ENCODE measurements at places on chromosomes 13 and 19.

- no peak for DNase-seq
Measured at GRCh38 chr19:29326351-29326750, 113.4 kb upstream of the UQCRFS1 start.

DNA sequence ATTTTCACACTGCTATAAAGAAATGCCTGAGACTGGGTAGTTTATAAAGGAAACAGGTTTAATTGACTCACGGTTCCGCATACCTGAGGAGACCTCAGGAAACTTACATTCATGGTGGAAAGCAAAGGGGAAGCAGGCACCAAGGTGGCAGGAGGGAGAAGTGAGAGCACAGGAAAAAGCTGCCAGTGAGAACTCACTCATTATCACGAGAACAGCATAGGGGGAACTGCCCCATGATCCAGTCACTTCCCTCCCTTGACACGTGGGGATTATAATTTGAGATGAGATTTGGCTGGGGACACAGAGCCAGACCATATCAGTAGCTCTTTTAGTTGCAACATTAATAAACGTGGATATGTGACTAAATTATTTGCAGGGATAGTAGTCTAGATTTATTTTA is 4.3 kb upstream of the KCTD4 start:
- no peak for DNase-seq

DNA sequence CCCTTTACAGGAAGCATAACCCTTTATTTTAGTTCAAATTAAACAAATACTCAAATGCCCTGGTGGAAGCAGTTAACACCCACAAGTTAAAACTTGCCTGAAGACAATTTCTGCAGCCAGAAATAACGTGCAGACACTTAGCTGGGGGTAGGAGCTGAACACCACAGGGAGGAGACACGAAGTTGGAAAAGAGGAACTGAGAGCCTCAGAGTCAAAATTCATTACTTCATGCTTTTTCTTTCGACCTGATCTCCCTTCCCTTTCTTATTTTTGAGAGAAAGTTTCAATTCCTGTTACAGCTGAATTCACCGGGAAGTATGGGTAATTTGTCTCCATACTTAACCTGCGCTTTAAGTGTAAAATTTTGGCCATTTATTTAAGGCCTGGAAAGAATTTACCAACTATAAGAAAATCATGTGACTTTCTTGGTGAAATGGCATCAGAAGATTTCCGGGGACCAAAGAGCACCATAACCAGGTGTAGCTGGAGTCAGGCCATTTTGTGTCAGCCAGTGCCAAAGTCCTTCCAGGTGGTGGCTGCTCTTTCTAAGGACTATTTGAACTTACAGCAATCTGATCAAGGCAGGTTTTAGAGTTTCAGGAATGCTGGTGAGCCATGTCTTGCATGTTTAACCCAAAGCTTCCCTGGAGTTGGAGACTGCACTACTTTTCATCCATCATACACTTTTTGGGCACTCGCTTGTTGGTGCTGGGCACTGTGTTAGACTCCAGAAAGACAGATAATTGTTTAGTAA is 46.5 kb upstream of the RCBTB2 start:
- no peak for DNase-seq

- DNase-seq: no peak
Measured at GRCh38 chr19:41928754-41929535, 696 bp upstream of the ERFL start.

- no peak for DNase-seq
Measured at GRCh38 chr19:49117677-49118564, 1.0 kb downstream of the C19orf73 start.

GRCh38 chr13:77036279-77036678 is 9.3 kb upstream of the FBXL3 start:
- no peak for DNase-seq

GRCh38 chr19:46371371-46371901 is 24.5 kb downstream of the PPP5C start:
- no peak for DNase-seq

DNA sequence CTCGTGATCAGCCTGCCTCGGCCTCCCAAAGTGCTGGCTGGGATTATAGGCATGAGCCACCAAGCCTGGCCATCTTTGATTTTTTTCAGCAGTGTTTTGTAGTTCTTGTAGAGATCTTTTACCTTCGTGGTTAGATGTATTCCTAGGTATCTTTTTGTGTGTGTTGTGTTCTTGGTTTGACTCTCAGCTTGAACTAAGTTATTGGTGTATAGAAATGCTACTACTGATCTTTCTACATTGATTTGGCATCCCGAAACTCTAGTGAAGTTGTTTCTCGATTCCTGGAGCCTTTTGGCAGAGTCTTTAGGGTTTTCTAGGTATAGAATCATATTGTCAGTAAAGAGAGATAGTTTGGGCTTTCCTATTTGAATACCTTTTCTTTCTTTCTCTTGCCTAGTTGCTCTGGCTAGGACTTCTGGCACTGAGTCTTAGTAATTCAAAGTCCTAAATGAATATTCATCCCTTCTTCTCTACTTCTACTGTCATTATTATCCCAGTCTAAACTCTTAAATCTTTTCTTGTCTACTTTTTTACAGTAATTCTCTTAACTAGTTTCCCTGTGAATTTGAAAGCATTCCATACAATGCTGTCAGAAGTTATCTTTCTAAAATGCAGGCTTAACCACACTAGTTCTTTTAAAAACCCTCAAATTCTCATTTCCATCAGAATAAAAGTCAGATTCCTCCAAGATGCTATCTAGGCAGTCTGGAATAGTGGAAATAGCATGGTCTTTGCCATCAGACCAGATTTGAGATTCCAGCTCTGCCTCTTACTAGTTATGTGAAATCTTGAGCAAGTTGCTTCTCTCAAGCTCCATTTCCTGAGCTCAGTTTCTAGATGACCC is 7.0 kb downstream of the GPR18 start:
- DNase-seq: peak; percentile 13

DNA sequence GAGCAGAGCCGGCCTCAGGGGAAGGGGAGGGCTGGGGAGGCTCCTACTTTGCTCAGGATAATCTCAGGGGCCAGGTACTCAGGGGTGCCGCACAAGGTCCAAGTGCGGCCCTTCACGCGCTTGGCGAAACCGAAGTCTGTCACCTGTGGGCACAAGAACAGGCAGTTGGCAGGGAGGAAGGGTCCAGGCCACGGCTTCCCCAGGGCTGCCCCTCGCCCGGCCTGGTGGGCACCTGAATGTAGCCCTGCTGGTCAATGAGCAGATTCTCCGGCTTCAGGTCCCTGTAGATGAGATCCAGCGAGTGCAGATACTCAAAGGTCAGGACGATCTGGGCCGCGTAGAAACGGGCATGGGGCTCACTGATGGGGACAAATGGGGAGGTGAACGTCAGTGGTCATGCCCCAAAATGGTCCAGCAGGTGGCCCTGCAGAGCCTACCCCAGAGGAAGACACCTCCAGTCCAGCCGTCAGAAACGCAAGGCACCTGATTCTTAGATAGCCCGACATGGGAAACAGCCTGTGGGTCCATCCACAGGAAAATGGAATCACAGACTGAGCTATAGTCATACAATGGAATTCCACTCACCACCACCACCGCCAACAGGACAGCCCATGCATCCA is 7.1 kb upstream of the SAMD1 start:
- no peak for DNase-seq

DNA sequence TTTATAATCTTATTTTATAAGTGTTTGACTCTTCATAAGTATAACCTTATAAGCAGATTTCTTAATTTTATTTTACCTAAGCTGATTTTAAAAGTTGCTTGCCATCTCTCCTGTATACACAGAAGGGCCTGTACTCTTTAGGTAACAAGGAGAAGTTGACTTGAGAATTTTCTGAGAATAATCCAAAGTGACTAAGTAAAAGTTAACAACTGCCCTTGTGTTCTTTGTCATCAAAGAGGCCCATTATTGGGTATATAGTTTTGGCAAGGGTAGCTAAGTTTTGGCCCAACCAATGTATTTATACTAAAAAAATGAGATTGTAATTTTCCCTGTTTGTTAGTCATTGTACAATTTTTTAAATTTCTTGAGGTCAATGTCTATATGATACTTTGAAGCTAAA is 3.2 kb downstream of the LCP1 start:
- DNase-seq: no peak

DNA sequence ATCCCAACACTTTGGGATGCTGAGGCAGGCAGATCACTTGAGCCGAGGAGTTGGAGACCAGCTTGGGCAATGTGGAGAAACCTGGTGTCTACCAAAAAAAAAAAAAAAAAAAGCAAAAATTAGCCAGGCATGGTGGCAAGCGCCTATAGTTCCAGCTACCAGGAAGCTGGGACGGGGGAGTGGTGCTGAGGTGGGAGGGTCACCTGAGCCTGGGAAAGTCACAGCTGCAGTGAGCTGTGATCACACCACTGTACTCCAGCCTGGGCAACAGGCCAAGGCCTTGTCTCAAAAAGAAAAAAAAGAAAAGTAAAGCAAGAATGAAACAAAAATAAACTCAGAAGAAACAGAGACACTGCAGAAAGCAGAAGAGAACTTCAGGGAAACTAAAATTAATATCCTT is 31.6 kb downstream of the MTRF1 start:
- no peak for DNase-seq

DNA sequence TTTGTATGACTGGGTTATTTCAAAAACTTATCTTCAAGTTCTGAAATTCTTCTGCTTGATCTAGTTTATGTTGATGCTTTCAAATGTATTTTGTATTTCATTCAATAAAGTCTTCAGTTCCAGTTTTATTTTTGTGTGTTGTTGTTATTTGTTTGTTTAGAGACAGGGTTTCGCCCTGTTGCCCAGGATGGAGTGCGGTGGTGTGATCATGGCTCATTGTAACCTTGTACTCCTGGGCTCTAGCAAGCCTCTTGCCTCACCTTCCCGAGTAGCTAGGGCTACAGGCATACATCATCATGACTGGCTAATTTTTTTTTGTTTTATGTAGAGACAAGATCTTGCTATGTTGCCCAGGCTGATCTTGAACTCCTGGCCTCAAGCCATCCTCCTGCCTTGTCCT is 40.3 kb upstream of the ARHGEF7 start:
- DNase-seq: no peak

GRCh38 chr19:38084196-38084595 is 139.8 kb downstream of the DPF1 start:
- DNase-seq: no peak

- DNase-seq: no peak
Measured at GRCh38 chr19:30549151-30549550, 177.0 kb downstream of the ZNF536 start.

DNA sequence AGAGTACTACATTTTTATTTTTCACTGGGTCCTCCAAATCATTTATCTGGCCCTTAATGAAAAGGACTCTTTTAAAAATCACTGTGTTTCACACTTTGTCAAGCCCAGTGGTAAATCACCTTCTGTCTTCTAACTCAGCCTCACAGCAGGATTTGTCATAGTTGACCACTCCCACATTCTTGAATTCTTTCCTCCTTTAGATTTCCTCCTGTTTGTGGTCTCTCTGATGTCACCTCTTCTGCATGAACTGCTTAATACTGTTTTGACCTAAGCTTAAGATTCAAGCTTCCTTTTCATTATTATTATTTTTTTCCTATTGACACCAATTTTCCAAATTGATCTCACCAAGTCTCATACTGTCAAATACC is 899.8 kb upstream of the MIR17HG start:
- DNase-seq: peak; percentile 75

- peak; percentile 34 for DNase-seq
Measured at GRCh38 chr13:79776531-79777295, 295.8 kb downstream of the NDFIP2 start.

GRCh38 chr19:52695996-52696395 is 38.8 kb downstream of the ZNF611 start:
- no peak for DNase-seq

- DNase-seq: no peak
Measured at GRCh38 chr13:28052945-28053344, 47.4 kb downstream of the FLT3 start.

GRCh38 chr13:21871382-21871781 is 200.5 kb downstream of the FGF9 start:
- DNase-seq: no peak
